ENCODE measurements at places on chromosomes 5 and 9.

- DNase-seq = no peak
These were observed 14.6 kb upstream of the PBX3 start for GRCh38 chr9:125732562-125732961.

DNA sequence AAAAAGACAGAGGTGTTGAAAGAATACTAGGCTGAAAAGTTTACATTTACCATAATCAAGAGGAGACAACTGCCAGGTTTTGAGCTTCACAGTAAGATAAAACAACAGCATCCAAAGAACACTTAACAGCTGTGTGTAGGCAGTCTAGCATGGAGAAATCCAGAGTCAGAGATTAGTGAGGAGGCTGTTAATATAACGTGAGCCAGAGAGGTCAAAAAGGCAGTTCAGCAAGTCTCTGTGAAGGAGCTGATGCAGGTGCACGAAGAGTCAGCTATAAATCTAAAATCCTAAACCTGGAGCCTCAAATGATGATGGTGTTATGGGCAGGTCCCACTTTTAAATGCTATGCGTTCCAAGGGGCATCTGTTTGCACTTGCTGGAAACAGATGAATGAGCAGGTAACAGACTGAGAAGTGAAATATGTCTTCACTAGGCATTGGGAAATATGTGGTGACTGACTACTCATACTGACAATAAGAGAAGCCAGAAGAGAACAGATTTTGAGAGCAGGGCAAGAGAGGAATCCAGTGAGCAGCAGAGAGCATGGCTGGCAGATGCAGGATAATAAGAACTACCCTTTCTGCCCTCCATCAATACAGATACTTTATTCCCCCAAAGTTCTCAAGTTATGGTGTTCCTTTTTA is 8.7 kb downstream of the APTX start:
- DNase-seq = no peak

- DNase-seq = no peak
These were observed 55.8 kb upstream of the SHC3 start for GRCh38 chr9:89234205-89235067.

GRCh38 chr9:129472651-129473102 is 148.2 kb downstream of the C9orf50 start:
- DNase-seq = no peak

DNA sequence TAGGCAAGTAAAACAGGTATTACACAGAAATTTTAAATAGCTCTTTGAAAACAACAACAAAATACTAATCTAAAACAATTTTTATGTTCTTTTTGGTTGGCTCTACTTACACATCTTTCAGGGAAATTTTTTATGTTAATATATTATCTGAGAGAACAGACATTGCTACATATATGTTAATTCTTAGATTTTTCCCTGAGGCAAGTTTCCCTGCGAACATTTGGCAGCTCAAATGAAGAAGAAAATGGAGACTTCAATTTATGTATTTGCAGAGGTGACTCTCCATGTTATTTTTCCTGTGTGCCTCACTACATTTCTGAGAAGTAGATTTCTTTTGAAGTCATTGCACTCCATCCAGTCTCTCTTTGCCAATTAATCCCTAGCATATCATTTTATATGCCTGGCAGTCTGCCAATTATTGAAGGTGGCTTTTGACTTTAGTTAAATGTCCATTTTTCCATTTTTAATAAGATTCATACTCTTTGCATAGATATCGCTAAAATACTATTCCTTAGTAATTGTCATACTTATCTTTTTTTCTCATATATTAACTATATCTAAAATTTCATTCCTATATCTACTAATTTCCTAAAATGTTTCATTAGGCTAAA is 908.2 kb upstream of the CDH10 start:
- no peak for DNase-seq

GRCh38 chr5:150408231-150408943 is 4.3 kb downstream of the CD74 start:
- no peak for DNase-seq

DNA sequence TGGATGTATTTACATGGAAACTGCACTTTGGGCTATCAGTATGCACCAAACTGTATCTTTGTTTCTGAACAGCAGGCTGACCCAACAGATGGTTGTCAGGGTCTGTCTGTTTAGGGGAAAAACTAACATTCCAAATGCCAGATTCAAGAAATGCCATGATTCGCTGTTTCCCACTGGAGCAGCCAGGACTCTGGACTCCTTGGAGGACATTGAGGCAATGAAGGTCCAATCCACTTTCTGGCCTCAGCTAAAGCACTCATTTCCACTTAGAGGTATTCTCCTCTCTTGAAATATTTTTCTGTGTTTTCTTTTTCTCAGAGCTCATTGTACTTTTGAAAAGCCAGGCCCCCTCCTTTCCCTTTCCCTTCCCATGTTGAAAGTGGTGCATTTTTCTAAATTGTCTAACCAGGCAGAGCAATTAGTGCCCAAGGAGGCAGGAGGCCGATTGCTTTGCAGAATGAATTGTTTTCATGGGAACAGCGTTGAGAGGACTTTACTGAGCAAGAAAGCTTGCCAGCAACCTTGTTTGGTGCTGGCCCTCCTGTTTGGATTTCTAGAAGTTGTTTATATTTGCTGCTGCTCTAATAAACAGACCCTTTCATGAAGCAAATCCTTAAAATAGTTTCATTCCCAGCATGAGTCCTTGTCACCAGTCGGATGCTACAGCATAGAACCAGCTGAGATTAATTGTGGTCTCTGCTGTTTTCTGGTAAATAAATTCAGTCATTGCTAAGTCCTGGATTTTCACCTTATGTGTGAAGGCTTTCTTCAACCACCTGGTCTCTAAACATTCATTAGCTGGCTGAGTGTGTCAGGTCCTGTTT is 132.8 kb upstream of the TAF11L2 start:
- DNase-seq = no peak

DNA sequence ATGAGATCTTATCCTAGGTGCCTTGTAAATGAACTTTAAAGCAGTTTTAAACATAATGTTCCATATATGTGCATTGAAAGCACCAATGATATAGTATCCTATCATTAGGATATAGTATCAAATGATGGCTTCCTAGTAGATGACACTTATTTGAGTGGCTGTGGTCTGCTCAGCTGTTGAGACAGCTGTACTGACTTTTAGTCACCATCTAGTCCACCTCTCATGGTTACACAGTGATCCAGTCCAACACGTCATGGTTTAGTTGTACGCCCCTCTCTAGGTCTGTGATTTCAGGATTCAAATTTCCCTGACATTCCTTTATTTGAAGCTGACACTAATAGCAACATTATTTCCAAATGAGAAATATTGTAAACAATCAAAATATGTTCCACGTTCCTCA is 127.3 kb upstream of the TUT7 start:
- DNase-seq = no peak

GRCh38 chr5:120091376-120091948 is 372.6 kb upstream of the PRR16 start:
- no peak for DNase-seq

- peak; percentile 38 for DNase-seq
These were observed 5.2 kb downstream of the SLC31A2 start for GRCh38 chr9:113155911-113156588.

- no peak for DNase-seq
These were observed 7.5 kb downstream of the SLC6A19 start for GRCh38 chr5:1208743-1209488.

DNA sequence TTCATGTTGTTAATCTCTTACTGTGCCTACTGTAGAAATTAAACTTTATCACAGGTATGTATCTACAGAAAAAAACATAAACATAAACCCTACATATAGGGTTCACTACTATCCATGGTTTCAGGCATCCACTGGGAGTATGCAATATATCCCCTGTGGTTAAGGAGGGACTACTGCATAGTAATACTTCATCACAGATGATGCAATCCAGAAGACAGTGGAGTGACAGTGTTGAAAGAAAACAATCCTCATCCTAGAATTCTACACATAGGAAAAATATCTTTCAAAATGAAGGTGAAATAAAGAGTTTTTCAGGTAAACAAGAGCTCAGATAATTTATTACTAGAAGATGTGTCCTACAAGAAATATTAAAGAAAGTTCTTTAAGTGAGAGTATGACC is 105.9 kb downstream of the HOMER1 start:
- DNase-seq = no peak

- no peak for DNase-seq
These were observed 1050.0 kb upstream of the CDH10 start for GRCh38 chr5:25694801-25695200.

DNA sequence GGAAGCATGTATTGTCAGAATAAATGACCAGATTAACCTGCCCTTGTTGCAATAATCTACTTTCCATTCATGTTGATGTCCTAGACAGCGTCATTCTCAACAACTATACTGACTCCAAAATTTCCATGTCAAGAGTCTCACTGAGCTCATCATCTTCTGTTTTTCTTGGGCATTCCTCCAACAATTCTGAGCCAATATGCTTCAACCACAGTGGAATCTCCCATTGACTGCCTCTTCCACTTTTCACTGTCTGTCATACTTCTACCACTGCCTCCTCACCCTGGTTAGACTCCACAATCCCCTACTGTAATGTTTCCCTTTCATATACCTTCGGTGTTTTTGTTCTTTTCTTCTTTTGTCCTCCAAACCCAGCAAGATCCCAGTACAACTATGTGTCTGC is 162.8 kb downstream of the TLE1 start:
- DNase-seq = no peak

GRCh38 chr5:124297826-124298225 is 448.6 kb downstream of the ZNF608 start:
- no peak for DNase-seq

DNA sequence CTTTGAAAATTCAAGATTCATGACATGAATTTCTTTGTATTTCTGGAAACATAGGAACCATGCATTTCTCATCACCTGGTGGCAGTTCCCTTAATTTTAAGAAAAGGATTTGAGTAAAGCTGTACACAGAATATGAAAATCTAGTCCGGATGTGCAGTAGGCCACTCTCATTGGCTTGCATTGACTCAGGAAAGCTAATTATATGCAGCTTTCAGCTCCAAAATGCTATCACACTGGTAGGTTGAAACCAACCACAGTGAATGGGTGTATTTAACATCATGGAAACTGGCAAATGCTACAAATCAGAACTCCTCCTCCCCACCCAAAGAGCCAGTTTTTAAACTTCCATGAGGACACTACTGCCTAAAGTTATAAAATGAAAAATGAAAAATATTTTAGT is 161.6 kb upstream of the FBXL17 start:
- no peak for DNase-seq

DNA sequence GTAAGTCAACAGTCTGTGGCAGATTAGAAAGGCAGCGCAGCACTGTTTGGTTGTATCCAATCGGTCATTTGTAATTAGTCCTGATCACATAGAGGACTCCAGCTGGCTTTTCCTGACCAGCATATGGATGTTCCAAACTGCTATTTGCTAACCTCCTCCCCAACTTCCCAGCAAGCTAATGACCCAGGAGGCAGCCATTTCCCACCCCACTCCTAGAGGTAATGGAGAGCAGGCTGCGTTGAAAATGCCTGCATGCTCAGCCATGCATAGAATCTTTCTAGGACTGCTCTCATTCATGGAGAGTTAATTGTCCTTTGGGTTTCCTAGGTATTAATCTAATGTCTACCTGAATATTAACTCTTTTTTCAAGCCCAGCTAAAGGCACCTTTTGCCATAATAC is 850.6 kb upstream of the WWC1 start:
- no peak for DNase-seq

DNA sequence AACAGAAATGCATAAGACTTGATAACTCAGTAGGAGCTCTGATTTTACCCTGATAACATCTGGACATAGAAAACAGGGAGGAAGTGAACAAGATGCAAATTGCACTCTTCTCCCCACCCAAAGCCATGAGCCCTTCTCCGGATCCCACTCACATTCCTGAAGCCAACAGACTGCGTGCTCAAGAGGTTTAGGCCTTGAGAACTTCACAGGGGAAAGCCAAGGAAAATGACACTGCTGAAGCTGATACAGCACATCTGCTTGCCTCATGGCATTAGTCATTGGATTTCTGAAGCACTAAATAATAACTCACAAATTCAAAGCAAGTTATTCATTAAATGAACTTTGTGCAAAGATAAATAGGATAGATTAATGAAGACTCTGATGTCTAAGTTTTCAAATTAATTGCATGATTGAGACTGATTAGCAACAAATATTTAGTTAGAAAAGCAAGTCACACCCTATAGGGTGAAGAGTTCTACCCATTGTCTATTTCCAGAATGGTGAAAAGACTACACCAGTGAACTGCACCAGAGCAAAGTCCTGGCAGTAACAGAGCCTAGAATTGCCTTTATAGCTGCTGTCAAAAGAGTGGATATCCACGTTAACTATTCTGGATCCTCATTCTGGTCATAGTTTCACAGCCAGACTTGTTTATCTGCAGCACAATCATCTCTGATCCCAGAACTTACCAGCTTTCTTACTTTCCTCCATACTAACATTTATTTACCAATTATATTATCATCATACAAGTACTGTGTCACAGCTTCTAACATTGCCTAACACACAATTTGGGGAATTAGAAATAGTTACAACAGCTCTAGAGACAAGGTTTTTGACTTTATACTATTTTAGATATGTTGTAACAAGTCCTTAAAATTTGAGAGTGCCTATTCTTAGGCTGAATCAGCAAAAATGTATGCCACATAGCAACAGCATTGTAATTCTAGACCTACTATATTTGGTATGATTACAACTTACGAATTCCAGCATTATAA is 432.1 kb upstream of the RGMB start:
- DNase-seq = no peak
